ENCODE measurements at places on chromosomes 12 and 14. TPM values are rescaled to one million over a fixed set of nuclear protein-coding genes. Genes with fewer than 3 reads are reported as not detected.

BMAL2 gene
- 17.4 TPM for total RNA-seq

KRT73 gene
- not detected for total RNA-seq

PTGR2 gene
- 8.2 TPM for total RNA-seq

SLC17A8 gene
- total RNA-seq, result 0.06 TPM

GALNT8 gene
- not detected for total RNA-seq

PRH2 gene
- not detected for total RNA-seq

FSCB gene
- not detected for total RNA-seq

KLRB1 gene
- total RNA-seq, result not detected

TNFAIP2 gene
- 283 TPM for total RNA-seq

KRT75 gene
- 0.11 TPM for total RNA-seq

ADAM20 gene
- not detected for total RNA-seq

COX8C gene
- not detected for total RNA-seq

SLCO1B1 gene
- total RNA-seq, result 0.28 TPM

HCFC2 gene
- total RNA-seq, result 4.8 TPM

PTPN6 gene
- total RNA-seq, result 13.5 TPM

AKAP3 gene
- total RNA-seq, result 0.08 TPM

TMPO gene
- total RNA-seq, result 78.3 TPM

All from A549 treated with AZD2906 at 1 μM for 4 hours (cell line).